A549 treated with dexamethasone at 1 μM for 4 hours (cell line): ENCODE measurements at places on chromosomes 3 and 15. TPM values are rescaled to one million over a fixed set of nuclear protein-coding genes. Genes with fewer than 3 reads are reported as not detected.

IFT80 gene
- total RNA-seq: 11.1 to 14.2 TPM (median 13.3 TPM) in 5 replicates

CRABP1 gene
- 1.3 to 2.2 TPM (median 1.6 TPM) in 5 replicates for total RNA-seq

GABRB3 gene
- total RNA-seq: 61.6 to 98.3 TPM (median 85.1 TPM) in 5 replicates

LTF gene
- not detected in 5 replicates for total RNA-seq

GOLGA6A gene
- total RNA-seq: 0.02 to 0.32 TPM (median 0.19 TPM) in 5 replicates

SI gene
- total RNA-seq: not detected in 5 replicates
